ENCODE measurements at places on chromosomes 1 and 21. TPM values are rescaled to one million over a fixed set of nuclear protein-coding genes. Genes with fewer than 3 reads are reported as not detected.

The SPRR1B gene
- total RNA-seq: not detected

The LINGO4 gene
- not detected for total RNA-seq

The AIRE gene
- total RNA-seq: not detected

The BTBD19 gene
- 1.8 TPM for total RNA-seq

The RHEX gene
- not detected for total RNA-seq

The KIF14 gene
- 10.0 TPM for total RNA-seq

The TMEM52 gene
- total RNA-seq: 1.3 TPM

The CFHR1 gene
- 0.17 TPM for total RNA-seq

The FCAMR gene
- not detected for total RNA-seq

The SORT1 gene
- 15.5 TPM for total RNA-seq

The DISC1 gene
- total RNA-seq: 3.4 TPM

The STUM gene
- total RNA-seq: not detected

The AMY2A gene
- total RNA-seq: not detected

The DMBX1 gene
- not detected for total RNA-seq

The HHIPL2 gene
- total RNA-seq: 0.17 TPM

The KLHL12 gene
- 22.4 TPM for total RNA-seq

The GNPAT gene
- total RNA-seq: 53.1 TPM

The ZMYND12 gene
- total RNA-seq: 0.34 TPM

The CD160 gene
- total RNA-seq: not detected

The PLA2G2D gene
- not detected for total RNA-seq

The PTPN22 gene
- total RNA-seq: 0.45 TPM

The VASH2 gene
- total RNA-seq: 3.1 TPM

The SERINC2 gene
- total RNA-seq: 119 TPM

The CIART gene
- 0.74 TPM for total RNA-seq

The ANKRD45 gene
- total RNA-seq: 0.30 TPM

The COL16A1 gene
- total RNA-seq: 39.8 TPM

The CYP4X1 gene
- total RNA-seq: not detected

The ZNF648 gene
- not detected for total RNA-seq

The FAM177B gene
- total RNA-seq: not detected

The FAM72C gene
- total RNA-seq: 3.4 TPM

The AMY1C gene
- total RNA-seq: not detected

The CRP gene
- total RNA-seq: not detected

The SAMD11 gene
- total RNA-seq: 2.5 TPM

The FCRL6 gene
- total RNA-seq: not detected

The SLC37A1 gene
- 0.74 TPM for total RNA-seq

The TM2D1 gene
- 41.2 TPM for total RNA-seq

The SLC30A10 gene
- not detected for total RNA-seq

The MROH7 gene
- total RNA-seq: not detected

The UTS2 gene
- 0.17 TPM for total RNA-seq

The C8B gene
- total RNA-seq: not detected

The WDR64 gene
- total RNA-seq: not detected

The PTPN7 gene
- total RNA-seq: not detected

The MROH9 gene
- total RNA-seq: not detected

The MAD2L2 gene
- total RNA-seq: 124 TPM

Data from bronchus fibroblast of lung (primary cell).